ENCODE measurements at places on chromosomes 16 and 17.

DNA sequence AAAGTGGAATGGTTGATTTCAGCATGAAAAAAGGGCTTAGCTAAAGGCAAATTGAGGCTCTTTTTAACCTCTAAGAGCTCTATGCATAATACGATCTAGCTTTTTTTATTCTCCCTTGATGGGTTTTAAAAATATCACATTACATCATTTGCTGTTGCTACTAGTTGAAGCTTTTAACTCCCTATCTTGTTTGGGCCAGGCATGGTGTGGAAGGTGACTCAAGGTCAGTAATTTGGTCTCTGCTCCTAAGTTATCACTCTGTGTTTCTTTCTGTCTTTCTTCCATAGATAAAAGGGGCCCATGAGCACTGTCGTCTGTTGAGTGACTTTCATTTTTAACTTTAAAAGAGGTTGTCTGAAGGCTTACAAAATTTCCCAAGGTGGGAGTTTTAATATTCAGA is 58.1 kb upstream of the GOT2 start:
- DNase-seq = no peak

DNA sequence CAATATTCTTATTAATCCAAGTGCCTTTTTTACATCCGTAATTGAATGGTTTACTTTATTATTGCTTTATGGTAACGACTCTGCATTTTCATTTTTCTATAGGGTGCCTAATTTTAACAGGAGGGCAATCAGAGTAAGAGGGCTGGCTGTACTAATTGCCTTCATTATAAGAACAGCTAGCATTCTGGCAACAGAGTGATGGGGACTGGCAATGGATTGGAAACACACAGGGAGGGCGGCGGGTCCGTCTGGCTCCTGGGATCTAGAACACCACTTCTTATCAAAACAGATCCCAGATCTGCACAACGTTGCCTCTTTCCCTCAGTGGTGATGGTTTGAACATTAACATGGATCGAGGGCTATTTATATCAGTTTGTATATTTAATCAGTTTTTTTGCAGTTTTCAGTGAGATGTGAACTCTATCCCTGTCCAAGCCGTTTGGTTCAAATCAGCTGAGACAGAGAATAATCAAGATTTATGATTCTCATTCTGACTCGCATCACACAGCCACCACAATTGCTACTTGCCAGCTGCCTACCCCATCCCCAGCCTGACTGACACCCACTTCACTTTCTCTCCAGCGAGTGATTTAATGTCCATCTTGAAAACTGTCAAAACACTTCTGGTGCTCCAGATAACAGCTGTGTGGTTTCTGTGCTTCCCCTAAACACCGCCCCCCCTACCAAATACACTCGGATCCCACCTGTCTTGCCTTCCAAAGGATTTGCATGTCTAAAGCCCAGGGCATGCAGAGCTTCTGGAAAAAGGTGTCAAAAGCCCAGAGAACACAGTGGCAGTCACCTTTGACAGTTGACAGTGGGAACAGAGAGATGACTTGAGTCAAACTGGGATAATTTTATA is 327.9 kb downstream of the HS3ST4 start:
- no peak for DNase-seq

DNA sequence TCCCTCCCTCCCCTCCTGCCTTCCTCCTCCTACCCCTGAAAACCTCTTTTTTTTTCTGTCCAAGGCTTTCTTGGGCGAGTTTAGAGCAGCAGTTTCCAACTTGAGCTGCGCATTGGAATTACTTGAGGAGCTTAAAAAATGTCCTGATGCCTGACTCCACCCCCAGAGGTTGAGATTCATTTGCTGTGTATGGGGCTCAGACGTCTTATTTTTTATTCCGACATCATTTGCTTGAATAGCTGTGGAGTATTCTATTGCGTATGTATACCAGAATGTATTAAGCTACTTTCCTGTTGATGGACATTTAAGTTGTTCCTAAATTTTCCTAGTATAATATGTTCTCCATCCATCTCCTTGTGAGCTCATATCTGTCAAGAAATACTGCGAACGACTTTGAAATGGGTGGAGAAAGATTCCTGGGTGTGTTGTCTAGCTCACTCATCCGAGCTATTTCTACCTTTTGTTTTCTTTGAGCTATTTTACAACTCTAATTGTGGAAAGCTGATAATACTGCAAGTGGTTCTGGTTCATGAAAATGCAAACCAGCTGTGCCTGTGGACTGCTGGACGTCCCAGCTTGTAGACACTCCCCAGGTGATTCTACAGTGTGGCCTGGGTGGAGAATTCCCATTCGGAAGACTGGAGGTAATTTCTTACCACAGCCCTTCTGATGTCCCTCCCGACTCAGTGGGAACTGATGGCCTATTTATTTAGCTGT is 40.5 kb downstream of the CMIP start:
- no peak for DNase-seq

DNA sequence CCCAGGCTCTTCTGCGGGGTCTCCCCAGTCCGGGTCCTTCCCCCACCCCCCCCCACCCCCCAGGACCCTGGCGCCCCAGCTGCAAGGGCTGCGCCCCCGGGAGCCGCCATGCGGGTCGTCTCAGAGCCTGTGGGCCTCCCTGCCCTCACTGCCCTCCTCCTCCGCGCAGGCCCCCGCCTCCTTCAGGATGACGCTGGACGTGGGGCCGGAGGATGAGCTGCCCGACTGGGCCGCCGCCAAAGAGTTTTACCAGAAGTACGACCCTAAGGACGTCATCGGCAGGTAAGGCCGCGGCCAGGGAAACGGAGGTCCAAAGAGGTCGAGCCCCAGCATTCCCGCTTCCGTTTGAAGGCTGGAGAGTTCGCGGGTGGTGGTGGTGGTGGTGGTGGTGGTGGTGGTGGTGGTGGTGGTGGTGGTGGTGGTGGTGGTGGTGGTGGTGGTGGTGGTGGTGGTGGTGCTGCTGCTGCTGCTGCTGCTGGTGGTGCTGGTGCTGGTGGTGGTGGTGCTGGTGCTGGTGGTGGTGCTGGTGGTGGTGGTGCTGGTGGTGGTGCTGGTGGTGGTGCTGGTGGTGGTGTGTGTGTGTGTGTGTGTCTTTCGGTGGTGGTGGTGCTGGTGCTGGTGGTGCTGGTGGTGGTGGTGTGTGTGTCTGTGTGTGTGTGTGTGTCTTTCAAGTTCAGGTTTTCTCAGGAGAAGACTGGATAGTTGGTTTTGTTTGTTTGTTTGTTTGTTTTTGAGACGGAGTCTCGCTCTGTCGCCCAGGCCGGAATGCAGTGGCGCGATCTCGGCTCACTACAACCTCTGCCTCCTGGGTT is 615 bp downstream of the PHKG2 start:
- DNase-seq = no peak

- no peak for DNase-seq
These were observed 1.7 kb downstream of the IL4R start for GRCh38 chr16:27315333-27316037.

- DNase-seq = no peak
These were observed 159.2 kb upstream of the CDH5 start for GRCh38 chr16:66207139-66207882.

GRCh38 chr17:74369665-74370490 is 2.6 kb downstream of the GPR142 start:
- DNase-seq = no peak

DNA sequence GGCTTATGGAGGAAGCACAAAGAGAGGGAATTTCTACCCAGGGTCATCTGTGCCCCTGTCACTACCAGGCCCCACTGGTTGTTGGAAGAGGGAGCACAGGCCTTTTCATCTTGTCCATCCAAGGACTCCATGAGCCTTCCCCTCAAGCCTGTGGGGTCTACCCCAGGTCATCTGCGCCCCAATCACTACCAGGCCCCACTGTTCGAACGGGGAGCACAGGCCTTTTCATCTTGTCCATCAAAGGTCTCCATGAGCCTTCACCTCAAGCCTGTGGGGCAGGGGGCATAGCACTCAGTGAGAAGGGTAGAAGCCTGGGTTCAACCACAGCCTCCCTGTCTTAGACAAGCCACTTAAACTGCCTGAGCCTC is 101.5 kb upstream of the CDH5 start:
- no peak for DNase-seq

- DNase-seq = no peak
These were observed 254.6 kb downstream of the MRTFB start for GRCh38 chr16:14325502-14326401.

- DNase-seq = no peak
These were observed 137.9 kb downstream of the FTO start for GRCh38 chr16:53841884-53842283.

Data from anterior cingulate cortex (tissue), 58 donors.